Stimulated activated CD8-positive, alpha-beta memory T cell treated with anti-CD3 and anti-CD28 coated beads, Interleukin-7, amount 100 ng/mL, for 1 hour (primary cell): ENCODE measurements at places on chromosomes 16 and 17.

- DNase-seq, result no peak
Observed at GRCh38 chr16:82031116-82032084, 3.7 kb upstream of the HSD17B2 start.

GRCh38 chr16:81403601-81404391 lies 40.8 kb upstream of the CMIP start:
- peak; percentile 61 for DNase-seq

DNA sequence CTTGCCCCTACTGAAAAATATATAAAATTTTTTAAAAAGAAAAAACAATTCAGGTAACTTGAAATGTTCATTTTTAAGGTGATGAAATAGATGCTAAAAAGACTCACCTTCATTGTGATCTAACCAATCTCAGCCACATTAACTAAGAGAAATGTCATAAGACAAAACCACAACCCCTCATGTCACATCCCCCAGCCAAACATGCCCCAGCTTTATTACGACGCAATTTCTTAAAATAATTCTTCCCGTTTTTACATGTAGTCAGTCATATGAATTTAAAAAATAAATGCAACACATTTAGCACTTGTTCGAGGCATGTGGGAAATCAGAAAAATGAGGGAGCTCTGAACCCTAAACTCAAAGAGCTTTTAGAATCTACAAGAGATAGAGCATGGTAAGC lies 9.5 kb downstream of the AMFR start:
- DNase-seq, result no peak

GRCh38 chr17:79664930-79665737 lies 54.3 kb upstream of the RBFOX3 start:
- no peak for DNase-seq

DNA sequence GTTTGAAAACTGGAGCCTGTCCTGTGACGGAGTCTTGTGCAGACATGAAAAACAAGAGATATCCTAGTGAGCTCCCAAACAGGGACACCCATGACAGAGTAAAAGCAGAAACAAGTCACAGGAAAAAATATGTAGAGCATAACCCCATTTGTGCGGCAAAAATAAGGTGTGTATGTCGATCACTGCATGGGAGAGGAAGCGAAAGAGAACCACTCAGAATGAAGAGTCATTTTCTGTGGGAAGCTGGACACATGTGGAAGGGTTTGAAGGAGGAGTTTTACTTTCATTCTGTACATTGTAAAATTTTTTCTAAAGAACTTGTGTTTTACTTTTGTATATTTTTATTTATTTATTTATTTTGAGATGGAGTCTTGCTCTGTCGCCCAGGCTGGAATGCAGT lies 72.1 kb downstream of the JPH3 start:
- no peak for DNase-seq

DNA sequence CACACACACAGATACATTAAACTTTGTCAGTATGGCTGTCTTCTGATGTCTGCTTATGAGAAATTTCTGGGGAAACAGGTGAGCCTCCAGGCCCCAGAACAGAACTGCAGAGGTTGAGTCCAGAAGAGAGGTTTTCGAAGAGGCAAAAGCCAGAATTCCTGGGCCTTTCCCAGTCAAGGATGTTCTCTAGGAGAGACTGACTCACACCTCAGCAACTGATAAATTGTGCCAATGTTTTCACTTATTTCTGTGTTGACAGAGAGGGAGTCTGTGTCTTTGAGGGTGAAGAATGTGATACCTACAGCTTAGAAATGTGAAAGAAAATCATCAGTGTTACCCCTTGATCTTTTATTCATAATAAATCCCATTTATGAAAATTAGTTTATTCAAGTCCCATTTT lies 30.3 kb downstream of the LDHD start:
- no peak for DNase-seq
